ENCODE measurements at places on chromosomes 7 and 10.

GRCh38 chr10:86295791-86296190, 70.8 kb downstream of the GRID1 start:
- DNase-seq, result no peak

DNA sequence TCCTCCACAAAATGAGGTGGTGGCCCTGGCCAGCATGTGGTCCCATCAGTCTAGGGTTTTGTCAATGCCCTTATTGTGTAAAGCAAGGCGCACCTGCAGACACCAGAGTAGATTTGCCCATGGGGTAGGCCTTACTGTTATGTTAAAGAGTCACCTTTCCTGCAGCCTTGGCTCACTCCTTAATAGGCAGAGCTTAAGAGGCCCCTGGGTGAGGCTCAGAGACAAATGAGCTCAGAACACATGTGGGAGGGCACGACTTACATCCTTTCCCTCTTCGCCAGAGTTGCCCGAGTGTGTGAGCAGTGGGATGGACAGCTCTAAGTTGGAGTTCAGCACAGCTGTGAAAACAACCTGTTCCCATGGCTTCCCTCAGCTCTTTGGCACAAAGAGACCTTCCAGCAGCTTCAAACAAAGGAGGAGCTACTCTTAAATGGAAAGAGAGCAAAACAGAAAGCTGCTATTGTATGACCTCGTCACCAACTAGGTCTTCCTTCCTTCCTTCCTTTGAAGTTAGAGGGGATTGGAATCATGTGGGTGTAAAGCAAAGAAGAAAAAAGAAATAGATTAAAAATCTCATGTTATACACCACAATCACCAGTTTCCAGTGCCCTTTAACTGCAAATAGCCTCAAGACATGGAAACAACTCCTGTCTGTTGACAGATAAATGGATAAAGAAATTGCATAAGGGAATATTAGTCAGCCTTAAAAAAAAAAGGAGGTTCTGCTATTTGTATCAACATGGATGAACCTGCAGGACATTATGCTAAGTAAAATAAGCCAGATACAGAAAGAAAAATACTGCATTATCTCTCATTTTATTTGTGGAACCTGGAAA, 11.9 kb upstream of the XPNPEP1 start:
- DNase-seq, result peak; percentile 30

- DNase-seq, result no peak
These were observed 395.6 kb downstream of the ETV1 start for GRCh38 chr7:13593854-13594253.

DNA sequence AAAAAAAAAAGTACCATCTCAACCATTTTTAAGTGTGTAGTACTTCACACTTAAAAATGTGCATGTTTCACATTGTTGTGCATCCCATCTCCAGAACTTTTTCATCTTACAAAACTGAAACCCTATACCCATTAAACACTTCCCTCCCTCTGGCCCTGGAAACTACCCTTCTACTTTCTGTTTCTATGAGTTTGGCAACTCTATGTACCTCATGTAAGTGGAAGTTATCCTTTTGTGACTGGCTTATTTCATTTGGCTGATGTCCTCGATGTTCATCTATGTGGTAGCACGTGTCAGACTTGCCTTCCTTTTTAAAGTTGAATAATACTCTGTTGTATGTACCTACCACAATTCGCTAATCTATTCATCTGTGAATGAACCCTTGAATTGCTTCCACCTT, 12.2 kb downstream of the KCNMA1 start:
- no peak for DNase-seq
